ENCODE measurements at places on chromosomes 3 and 15.

DNA sequence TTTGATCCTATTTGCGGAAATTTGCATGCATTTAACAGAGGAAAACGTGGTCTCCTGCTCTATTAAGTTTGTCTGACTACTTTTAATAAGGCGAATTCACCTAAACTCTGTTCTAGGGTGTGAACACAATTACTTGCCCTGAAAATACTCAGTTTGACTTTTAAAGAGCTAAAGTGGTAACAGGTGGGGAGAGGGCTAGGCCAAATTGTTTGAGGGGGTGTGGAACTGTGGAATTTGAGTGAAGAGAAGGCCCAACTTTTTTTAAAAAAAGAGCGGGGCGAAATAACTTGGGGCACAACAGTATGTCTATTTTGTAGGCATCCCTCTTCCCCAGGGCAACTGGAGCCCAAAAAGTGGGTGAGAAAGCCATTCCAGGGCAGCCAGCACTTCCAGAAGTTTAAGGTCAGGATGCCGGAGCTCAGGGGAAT is 580 bp upstream of the FXR1 start:
- DNase-seq: no peak

GRCh38 chr15:79004336-79004735 is 59.5 kb upstream of the CTSH start:
- no peak for DNase-seq

- no peak for DNase-seq
These were observed 337.2 kb upstream of the DNAJC19 start for GRCh38 chr3:181326637-181327223.

DNA sequence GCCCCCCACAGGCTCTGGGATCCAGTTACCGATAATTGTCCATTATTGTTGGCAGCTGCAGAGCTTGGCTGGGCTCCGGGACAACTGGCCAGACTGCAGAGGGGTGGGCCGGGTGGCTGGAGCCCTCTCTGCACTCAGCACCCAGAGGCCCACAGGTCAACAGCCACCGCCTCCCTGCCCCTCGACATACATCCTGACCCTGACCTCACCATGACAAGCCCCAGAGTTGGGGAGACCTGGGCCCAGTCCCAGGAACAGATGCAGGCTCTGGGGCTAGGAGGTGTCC is 22.4 kb downstream of the PTH1R start:
- DNase-seq: no peak

GRCh38 chr3:127701280-127701911 is 28.6 kb downstream of the ABTB1 start:
- DNase-seq: no peak

- DNase-seq: no peak
These were observed 66.2 kb downstream of the RPLP1 start for GRCh38 chr15:69518806-69519205.

GRCh38 chr3:101643861-101644613 is 32.9 kb downstream of the ZBTB11 start:
- DNase-seq: peak; percentile 35

DNA sequence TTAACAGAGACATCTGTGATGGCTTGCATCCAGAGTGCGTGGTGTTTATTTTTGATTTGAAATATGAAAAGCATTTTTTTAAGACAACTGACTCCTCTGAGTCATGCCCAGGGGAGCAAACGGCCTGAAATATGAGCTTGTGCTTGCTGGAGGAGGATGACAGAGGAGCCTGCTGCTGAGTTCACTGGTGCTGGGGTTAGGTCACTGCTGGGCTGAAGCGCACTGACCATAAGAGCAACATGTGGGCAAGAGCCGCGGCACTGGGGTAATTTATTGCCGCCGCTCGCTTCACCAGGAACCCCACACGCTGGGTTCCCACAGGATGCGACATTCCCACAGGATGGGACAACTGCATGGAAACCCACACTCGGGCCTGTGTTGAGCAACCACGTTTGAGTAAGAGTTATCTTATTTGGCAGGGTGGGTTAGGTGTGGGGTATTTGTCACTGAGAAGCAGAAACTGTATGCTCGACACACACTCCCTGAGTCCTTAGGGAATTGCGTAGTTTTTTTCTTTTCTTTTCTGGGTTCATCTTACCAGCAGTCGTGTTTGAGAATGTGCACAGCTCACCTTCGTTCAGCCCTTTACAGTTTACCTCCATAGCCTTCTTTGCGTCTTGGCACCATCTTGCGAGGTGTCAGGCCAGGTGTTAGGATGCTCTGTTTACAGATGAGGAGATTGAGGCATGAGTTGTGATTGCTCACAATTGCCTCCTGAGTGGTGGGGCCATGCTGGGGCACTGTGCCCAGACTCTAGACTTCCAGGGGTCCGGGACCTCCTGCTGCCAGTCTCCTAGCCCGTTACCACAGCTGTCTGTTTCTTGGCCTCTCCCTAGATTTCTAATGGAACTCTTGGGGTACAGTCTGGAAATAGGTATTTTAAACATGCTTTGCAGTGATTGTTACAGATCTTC is 60.4 kb downstream of the SMAD3 start:
- DNase-seq: no peak

GRCh38 chr15:69305204-69305931 is 6.7 kb downstream of the PAQR5 start:
- DNase-seq: no peak

GRCh38 chr3:187072102-187072501 is 67.2 kb downstream of the RPL39L start:
- DNase-seq: no peak

DNA sequence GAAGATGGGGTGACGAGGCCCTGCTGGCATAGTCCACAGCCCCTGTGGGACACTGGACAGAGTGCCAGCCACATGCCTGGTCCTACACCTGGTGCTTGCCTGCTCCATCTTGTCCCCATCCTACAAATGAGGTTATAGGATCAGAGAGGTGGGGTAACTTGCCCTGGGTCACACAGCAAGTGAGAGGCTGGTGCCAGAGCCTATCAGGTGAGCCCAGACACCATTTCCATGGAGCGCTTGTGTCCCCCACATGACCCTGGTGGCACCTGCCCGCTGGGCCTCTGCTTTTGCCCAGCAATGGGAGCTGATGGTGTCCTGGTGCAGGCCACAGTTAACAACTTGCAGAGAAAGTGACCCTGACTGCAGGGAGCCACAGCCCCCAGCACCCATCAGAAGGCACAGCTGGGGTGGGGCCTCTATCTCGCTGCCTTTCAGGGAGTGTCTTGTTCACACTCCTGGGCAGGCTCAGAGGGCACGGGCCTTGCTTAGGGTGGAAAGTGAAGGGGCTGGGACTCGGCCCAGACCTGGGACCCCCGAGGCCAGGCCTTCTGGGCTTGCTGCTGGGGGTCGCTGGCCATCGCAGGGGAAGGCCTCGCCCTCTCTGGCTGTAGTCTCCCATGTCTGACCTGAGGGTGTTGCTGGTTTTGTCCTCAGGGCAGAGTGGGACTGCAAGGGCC is 7.2 kb downstream of the PLXNA1 start:
- no peak for DNase-seq

DNA sequence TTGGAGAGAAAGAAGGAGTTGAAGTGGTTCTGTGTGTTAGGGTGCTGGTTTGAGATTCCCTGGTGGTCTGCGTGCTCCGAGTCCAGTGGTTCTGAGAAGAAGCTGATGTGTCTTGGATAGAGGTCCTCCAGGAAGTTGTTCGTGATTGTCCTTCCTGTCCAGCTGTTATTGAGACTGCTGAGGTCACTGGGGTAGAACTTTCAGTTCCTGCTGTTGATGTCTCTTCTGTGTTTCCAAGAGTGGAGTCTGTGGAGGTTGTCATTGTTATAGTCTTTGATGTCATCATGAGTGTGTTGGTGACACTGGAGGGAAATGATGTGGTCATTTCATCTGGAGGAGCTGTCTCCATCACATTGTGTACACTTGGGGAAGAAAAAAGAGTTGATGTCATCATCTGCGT is 20.8 kb downstream of the MUC4 start:
- no peak for DNase-seq

DNA sequence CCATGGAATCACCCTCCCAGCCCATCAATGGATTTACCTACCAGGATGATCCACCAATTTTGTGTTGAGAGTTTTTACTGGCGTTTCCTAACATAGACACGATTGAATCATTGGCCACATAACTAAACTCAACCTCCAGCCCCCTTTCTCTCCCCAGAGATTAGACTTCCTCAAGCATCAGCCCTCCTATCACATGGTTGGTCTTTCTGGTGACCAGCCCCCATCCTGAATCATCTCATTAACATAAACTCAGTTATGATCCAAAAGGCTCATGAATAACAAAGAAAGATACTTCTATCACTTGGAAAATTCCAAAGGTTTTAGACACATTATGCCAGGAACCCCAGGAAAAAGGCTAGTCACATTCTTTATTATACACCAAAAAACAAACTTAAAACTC is 21.2 kb downstream of the PRKAR2A start:
- no peak for DNase-seq

- DNase-seq: no peak
These were observed 17.0 kb upstream of the OR5K1 start for GRCh38 chr3:98445949-98446406.

GRCh38 chr3:71616571-71617021 is 33.1 kb upstream of the FOXP1 start:
- no peak for DNase-seq

GRCh38 chr3:177034832-177035475 is 162.3 kb downstream of the TBL1XR1 start:
- DNase-seq: no peak

Data from stimulated activated CD4-positive, alpha-beta T cell treated with anti-CD3 and anti-CD28 coated beads, Interleukin-2, amount 100 ng/mL, for 48 hours (primary cell).